ENCODE measurements at places on chromosomes 6 and 20.

- no peak for DNase-seq
These were observed 94.5 kb downstream of the TPBG start for GRCh38 chr6:82458147-82458546.

- no peak for DNase-seq
These were observed 2.4 kb downstream of the MARCKS start for GRCh38 chr6:113859349-113860180.

GRCh38 chr6:47300417-47300816, 9.3 kb downstream of the TNFRSF21 start:
- DNase-seq = no peak

DNA sequence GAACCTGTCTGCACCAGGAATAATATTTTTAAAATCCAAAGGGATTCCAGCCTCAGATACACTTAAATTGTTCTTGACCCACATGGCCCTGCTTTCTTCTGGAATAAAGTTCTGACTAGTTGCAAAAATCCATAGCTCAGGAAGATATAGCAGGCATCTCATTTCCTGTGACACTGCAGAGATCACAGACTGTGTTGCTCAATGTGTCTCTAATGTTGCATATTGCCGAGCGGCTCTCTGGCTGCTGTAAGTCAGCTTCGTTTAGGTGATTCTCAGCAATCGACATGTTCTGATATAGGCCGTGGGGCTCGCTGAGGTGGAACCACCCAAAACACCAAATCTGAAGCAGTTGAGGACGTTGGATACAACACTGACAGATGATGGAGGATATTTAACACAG, 498.3 kb upstream of the AGPAT4 start:
- no peak for DNase-seq

DNA sequence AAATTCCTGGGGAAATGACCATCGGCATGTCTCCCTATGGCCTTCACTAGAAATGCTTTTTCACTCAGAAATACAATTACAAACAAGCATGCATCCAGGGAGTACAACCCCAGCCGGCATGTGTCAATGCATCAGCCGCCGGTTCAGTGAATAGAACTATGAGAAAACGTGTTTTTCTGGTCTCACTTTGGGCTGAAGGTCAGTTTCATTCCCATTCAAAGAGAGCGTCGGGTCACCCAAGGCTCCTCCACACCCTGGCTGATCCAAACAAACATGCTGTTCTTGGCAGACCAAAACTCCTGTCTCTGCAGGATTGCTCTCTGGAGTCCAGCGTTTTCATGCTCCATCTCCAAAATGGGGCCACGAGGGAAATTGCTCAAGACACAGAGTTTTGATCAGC, 35.5 kb upstream of the NXT1 start:
- DNase-seq = no peak

DNA sequence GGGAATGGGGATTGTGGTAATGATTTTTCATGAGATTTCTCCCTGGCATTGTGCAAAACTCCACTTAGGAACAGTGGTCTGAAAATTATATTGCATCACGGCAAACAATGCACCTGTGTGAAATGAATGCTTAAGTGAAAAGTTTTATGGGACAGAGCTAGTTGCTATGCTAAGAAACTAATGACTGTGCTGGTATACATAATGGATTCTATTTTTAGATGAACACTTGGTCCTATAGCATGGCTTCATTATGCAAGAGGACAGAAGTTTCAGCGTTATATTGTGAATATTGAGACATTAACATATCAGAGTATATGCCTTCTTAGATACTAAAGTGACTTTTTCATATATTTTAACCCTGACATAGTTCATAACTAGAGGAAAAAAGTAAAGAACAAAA, 30.5 kb downstream of the PLCB1 start:
- DNase-seq = no peak

- no peak for DNase-seq
These were observed 422.8 kb downstream of the CBLN4 start for GRCh38 chr20:55582498-55582897.

DNA sequence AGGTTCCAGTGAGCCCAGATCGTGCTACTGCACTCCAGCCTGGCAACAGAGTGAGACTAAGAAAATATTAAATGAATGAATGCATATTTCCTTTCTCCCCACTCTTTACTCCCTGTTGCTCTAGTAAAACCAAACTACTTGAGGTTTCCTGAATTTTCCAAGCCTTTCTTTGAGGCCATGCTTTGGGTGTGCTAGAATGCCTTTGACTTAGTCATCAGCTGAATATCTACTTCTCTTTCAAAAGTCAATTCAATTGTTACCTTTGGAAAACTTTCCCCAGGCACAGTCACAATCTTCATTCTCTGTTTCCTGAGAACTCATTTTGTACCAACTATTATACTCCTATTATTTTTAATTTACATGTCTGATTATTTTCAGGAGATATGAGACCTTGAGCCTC, 27.5 kb upstream of the CEP85L start:
- no peak for DNase-seq

GRCh38 chr6:126907996-126908395, 210.5 kb upstream of the RSPO3 start:
- no peak for DNase-seq

DNA sequence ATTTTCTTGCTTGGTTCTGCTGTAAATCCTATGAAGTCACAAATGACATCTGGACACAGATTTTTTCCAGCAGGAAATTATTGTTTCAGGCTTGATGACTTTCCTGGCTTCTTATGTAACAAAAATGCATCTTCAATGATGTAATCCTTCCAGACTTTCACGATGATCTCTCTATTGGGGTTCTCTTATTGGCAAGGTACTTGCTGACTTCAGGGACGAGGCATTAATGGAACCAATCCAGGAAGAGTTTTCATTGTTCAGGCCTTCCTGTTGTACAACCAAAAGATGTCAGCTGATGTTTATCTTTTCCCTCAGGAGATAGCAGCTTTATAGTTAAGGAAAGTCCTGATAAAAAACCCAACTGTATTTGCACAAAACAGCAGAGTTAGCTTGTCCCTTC, 118.5 kb upstream of the MMS22L start:
- DNase-seq = no peak

DNA sequence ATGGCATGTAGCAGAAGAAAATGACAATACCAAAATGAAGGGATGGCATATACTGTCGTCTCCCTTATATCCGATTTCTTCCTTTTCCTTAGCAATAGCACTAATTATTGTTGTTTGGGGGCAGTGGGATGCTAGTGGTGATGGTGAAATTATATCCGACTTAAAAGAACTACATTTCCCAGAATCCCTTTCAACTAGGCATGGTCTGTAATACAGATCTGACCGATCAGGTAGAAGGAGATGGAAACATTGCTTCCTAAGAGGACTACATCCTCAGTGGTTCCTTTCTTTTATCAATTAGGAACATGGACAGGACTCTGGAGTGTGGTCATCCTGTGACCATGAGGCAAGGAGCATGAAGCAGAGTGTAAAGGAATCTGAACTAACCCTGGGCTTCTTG, 532.6 kb downstream of the CBLN4 start:
- no peak for DNase-seq

DNA sequence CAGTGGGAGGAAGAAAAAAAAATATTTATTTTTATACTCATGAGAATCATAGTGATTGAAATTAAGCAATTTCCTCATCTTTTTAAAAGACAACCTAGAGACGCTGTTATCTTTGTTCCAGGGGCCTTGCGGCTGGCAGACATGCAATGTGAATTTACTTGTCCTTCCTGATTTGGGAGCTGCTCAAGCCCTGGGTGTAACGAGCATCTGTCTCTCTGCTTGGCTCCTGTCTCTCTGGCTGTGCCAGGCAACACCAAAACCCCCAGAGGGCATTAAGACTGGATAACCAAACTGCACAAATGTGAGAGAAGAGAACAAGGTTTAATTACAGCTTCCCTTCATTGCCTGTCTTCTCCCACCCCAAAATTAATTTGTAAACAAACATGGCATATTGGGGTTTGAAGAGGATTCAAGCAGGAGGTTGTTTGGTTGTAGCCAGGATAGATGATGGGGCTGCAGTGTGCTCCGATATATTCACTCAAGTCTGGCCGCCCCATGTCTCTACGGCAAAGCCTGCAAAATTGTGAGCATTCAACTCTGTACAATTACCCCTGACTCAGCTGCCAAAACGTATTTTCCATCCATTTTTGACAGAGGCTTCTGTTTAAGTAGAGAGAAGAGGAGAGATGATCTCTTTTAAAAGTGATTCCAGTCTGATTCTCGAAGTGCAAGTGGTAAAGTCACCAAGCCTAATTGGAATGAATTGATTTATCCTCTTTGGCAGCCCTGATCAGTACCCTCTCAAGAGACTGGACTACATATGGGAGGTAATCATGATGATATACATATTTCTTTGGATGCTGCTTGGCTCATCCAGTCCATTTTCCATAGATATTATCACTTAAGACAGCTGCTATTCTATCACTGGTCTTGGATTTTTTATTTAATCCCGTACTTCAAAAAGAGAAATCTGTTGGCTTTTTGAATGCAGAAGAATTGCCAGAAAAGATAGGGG, 170.2 kb downstream of the SLC24A3 start:
- no peak for DNase-seq

DNA sequence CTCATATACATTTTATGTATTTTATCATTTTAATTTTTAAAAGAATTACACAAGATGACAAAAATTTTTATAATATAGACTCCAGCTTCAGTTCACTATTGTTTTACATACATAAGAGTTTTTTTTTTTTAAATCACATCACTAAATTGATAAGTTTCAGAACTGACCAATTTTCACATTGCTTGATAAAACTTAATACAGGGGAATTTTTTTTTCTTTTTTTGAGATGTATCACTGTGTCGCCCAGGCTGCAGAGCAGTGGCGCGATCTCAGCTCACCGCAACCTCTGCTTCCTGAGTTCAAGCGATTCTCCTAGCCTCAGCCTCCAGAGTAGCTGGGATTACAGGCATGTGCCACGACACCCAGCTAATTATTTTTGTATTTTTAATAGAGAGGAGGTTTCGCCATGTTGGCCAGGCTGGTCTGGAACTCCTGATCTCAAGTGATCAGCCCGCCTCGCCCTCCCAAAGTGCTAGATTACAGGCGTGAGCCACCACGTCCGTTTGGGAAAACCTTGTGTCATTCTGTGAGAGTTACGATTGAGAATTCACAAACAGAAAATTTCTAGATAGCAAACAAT, 36.6 kb upstream of the BTN3A2 start:
- DNase-seq = peak; percentile 30

GRCh38 chr6:158765499-158766068, 53.6 kb downstream of the EZR start:
- DNase-seq = no peak

- DNase-seq = no peak
These were observed 5.4 kb downstream of the TRIM26 start for GRCh38 chr6:30207619-30208295.

DNA sequence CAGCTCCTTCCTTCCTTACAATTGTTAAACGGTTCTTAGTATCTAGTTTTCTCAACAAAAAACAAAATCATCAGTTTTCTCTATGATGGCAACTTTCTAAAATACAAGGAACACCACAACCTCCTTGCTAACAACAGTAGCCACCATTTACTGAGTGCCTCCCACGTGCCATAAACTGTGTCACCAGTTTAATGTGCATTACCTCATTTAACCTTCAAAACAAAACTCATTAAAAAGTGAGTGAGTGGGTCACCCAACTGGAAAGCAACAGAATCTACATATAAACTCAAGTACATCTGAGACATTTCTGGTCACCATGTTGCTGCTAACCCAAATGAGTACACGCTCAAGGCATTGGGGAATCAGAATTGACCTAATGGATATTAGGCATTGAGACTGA, 11.0 kb downstream of the RTN4IP1 start:
- DNase-seq = no peak

DNA sequence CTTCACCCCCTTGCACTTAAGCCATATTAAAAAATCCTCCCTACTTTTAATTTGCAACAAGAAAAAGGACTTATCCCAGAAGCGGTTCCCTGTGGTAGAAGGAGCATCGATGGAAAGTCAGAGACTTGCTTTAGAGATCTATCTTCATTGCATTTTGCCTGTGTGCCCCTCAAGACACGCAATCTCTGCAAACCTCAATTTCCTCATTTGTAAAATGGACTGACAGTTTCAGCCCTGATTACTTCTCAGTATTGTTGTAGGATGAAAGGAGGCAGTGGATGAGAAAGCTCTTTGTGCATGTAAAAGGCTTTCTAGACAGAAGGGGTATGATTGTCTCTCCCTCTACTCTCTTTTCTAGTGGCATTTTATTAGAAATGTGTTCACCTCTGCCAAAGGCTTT, 410.2 kb downstream of the CDC5L start:
- no peak for DNase-seq

- no peak for DNase-seq
These were observed 57.6 kb upstream of the EYA2 start for GRCh38 chr20:46837083-46837482.

- DNase-seq = no peak
These were observed 75.0 kb downstream of the MBOAT1 start for GRCh38 chr6:20137240-20137639.

GRCh38 chr6:93621442-93621841, 202.1 kb upstream of the EPHA7 start:
- no peak for DNase-seq

- no peak for DNase-seq
These were observed 4.1 kb downstream of the ADAM33 start for GRCh38 chr20:3677733-3678132.

DNA sequence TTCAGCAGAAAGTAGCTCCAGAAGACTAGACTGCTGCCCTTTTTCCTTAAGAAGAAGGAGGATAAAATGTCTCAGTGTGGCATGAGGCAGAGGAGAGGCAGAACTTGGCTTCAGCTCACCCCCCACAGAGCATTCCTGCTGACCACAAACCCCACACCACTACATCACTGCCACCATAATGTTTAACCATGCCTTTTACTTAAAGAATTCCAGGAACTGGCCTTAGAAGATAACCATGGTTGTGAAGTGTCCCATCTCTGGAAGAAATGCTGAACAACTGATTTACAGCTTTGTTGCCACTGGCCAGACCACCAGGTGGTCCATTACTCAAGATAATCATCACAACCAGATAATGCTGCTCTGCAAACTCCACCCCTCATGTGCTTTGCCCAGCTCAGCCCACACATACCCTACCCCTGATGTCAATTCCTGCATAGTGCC, 154.1 kb downstream of the CD24 start:
- DNase-seq = no peak

DNA sequence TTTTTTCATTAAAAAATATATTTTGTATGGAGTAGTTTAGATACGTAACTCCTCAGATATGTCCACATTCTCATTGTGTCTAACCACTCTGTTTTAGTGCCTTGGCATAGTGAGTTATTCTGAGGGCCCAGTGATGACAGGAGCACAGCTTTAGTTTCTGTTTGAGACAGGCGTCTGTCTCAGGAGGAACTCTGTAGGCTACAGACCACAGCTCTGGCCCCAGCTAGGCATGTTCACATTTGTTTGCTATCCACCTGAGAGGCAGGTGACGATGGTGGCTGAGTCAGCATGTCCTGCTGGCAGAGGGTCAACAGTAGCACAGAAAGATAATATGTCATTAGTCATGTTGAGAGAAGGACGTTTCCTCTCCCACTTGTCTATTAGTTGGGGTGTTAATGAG, 16.3 kb downstream of the LRRC1 start:
- no peak for DNase-seq

GRCh38 chr6:38933426-38933825, 115.2 kb upstream of the GLP1R start:
- DNase-seq = no peak

- DNase-seq = no peak
These were observed 42.3 kb upstream of the NAA20 start for GRCh38 chr20:19974630-19975435.

- no peak for DNase-seq
These were observed 560.4 kb upstream of the JAG1 start for GRCh38 chr20:11234181-11234580.

- DNase-seq = no peak
These were observed 1003.3 kb upstream of the MAP3K7 start for GRCh38 chr6:91590191-91590590.

GRCh38 chr6:105177556-105177955, 2.3 kb downstream of the POPDC3 start:
- no peak for DNase-seq

GRCh38 chr6:56096541-56096940, 150.8 kb downstream of the COL21A1 start:
- no peak for DNase-seq
